Parietal lobe (tissue), 2 donors: ENCODE measurements at places on chromosomes 11 and 22. TPM values are rescaled to one million over a fixed set of nuclear protein-coding genes. Genes with fewer than 3 reads are reported as not detected.

EHBP1L1 gene
- total RNA-seq: 21.0 TPM

HEPN1 gene
- total RNA-seq: not detected

MMP7 gene
- total RNA-seq: not detected

SHANK2 gene
- total RNA-seq: 99.2 TPM

GP1BB gene
- total RNA-seq: 23.5 TPM

C1QTNF5 gene
- total RNA-seq: 1.6 TPM

GRM5 gene
- total RNA-seq: 163 TPM

MYRF gene
- 2.8 TPM for total RNA-seq

FEN1 gene
- 13.1 TPM for total RNA-seq
